ENCODE measurements at places on chromosomes 1 and 21.

GRCh38 chr21:34836103-34836932, 167.5 kb downstream of the CLIC6 start:
- no peak for DNase-seq

GRCh38 chr1:240104672-240105071, 13.0 kb downstream of the FMN2 start:
- no peak for DNase-seq

- DNase-seq = no peak
These were observed 643 bp downstream of the CFAP298 start for GRCh38 chr21:32611471-32611997.

GRCh38 chr21:25562660-25563059, 44.6 kb downstream of the MRPL39 start:
- no peak for DNase-seq

DNA sequence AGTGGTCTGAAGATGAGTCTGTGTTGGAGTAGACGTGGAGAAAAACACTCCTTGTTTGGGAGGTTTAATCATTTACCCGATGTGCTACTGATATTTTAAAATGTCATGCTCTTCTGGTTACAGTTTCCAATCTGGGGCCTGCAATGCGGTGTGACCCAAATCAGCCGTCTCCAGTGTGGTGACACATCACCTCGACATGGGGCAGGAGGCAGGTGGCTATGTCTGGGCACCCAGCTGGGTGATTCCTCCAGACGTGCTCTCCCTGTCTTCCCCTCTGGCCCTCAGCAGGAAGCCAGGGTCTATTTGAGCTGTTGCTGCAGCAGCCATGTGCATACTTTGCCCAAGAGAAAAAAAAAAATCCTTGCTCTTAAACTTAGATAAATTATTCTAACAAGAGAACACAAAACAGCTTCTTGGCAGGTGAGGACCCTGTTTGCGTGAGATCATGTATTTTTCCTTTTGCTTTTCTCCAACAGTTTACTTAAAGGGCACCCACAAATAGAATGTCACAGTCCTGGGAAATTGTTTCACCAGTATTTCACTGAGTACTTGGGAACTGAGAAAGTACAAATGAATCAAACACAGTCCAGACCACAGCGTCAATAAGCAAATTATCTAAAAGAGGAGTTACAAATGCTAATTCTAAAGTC, 38.9 kb upstream of the MAP10 start:
- no peak for DNase-seq

GRCh38 chr1:51941528-51941927, 49.0 kb downstream of the RAB3B start:
- no peak for DNase-seq

GRCh38 chr1:38815903-38816627, 43.5 kb downstream of the RRAGC start:
- DNase-seq = no peak

GRCh38 chr1:223665592-223666312, at the start of gene CAPN8:
CAPN8 (minus strand) TSS chr1:223665701; CDS start chr1:223665646, 55 bp downstream.
- no peak for DNase-seq

DNA sequence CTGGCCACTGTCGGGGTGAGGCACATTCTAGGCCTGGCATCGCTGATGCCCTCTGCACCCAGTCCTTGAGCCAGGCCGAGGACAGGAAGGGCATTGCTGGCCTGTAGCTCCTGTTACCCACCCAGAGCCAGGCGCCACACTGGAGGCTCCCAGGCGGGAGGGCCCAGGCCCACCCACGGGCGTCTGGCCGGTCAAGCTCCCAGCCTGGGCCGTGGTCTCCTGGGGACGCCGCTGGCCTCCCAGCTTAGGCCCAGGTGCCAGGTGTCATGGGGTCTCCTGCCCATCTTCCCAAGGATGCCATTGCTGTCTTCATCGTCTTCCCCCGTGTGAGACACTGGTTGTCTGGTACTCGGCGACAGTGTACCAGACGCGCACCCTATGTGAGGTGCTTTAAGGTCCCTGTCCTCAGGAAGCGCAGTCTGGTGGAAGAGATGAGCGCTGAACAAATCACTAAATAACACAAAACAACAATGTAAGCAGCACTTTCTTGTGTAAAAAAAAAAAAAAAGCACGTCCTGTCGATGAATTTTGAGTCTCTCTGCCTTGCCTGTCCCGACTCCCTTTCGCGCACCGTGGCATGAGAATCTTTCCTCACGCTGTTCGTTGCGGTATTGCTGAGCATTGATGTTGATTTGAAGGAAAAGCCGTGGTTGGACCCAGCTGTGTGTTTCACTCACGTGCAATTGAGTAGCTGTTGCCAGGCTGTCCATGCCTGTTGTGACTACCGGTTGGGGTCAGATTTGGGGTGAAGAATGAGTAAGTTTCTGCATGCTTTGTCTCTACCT, 27.0 kb upstream of the TRAPPC10 start:
- no peak for DNase-seq

DNA sequence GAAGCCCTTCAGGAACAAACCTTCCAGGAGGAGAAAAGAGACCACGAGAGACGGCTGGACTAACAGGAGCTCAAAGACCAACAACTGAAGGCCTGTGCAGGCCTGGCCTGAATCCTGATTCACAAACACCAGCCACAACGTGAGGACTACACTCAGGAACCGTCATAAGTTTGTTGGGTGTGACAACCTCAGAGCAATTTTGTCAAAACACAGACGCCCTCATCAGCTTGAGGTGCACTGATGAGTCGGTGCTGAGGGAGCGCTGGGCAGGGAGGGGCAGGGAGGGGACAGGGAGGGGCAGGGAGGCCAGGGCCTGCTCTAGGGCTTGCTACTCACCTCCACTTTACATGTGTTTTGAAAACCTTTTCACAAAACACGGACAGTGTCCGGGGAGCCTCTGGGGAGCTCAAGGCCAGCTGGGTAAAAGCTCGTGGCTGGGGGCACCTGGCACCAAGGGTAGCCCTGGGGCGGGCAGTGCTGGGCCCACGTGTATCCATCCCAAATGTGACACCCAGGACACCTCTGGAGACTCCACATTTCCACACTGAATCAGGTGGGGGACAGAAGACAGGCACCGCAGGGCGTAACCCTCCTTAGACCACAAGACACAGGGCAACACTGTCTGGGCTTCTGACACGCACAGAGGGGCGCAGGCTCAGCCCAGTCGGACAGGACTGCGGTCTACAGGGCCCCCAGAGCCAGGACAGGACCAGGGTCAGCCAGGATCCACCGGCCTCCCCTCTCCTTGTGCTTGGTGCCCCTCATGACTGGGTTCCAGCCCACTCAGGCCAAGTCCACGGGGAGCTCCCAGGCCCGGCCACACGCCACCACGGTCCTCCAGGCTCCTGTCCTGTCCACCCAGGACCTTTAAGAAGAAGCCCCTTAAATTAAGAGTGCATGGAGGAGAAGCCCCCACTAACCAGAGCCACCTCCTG, 16.5 kb downstream of the LSS start:
- DNase-seq = no peak

- DNase-seq = no peak
These were observed 107.3 kb upstream of the ST6GALNAC5 start for GRCh38 chr1:76759950-76760349.

- no peak for DNase-seq
These were observed 1.7 kb downstream of the PTPRU start for GRCh38 chr1:29237852-29238619.

GRCh38 chr21:43692949-43693348, 26.0 kb upstream of the PDXK start:
- no peak for DNase-seq

GRCh38 chr1:207284209-207284897, 37.1 kb upstream of the CD55 start:
- DNase-seq = no peak

GRCh38 chr1:22491995-22492715, 40.5 kb downstream of the ZBTB40 start:
- DNase-seq = no peak

DNA sequence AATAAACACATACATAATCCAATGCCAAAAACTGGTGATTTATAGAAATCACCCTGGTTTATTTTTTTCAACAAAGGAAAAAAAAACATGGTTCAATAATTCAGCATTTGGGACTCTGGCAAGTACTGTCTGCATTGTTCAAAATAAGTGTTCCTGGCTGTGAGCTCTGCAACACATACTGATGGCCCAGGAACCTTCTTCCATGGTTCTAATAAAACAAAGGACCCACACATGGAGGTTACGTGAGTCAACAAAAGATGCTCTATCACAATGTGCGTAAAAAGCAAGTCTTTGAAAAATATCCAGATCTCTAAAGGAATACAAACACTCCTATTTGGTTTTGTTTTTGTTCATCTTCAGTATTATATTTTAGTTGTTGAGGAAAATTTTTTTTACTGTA, 37.9 kb upstream of the C1orf198 start:
- DNase-seq = no peak

- DNase-seq = no peak
These were observed 1.2 kb downstream of the SARS1 start for GRCh38 chr1:109214695-109215623.

- DNase-seq = no peak
These were observed 16.6 kb upstream of the DR1 start for GRCh38 chr1:93328809-93329760.

GRCh38 chr1:61253059-61253735, 170.8 kb downstream of the NFIA start:
- DNase-seq = no peak

DNA sequence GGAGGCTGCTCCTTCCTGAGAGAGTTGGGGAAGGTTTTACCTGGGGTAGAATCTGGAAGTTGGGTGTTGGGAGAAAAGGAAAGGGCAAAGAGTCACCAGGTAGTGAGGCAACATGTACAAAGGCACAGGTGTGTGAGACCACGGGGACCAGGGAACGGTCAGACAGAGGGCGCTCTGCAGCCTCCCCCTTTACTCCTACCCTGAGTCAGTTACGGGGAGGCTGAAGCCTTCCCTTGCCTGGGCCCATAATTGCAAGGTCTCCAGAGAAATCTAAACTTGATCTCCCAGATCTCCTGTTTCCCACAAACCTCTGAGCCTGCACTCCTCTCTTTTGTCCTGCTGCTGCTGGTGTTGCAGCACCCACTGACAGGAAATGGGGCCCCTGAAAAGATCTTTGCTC, 22.0 kb downstream of the CCN1 start:
- DNase-seq = no peak

DNA sequence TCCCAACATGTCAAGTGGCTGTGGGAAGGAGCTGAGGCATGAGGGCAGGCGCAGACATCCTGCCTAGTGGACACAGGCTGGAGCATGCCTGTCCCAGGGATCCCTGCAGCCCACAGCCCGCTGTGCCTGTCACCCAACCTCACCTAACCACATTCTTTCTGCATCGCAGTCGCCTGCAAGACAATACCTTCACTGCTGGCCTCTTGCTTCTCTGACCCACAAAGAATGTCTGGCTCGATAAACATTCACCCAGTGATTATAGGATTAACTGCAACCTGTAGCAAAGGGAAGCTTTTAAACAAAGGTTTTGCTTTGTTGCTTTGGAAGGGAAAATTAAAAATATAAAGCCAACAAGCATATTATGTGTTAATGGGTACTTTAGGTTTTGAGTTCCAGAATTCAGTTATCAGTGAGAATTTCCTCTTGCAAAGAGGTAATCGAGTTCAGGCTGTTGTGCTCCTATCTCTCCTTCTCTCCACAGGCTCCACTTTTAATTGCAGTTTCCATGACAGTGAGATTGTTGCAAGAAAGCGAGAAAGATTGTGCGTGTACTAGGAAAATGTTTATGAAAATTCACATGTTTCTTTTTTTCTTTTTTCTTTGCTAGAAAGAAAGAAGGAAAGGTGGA, 40.0 kb upstream of the ZNF648 start:
- DNase-seq = peak; percentile 93

DNA sequence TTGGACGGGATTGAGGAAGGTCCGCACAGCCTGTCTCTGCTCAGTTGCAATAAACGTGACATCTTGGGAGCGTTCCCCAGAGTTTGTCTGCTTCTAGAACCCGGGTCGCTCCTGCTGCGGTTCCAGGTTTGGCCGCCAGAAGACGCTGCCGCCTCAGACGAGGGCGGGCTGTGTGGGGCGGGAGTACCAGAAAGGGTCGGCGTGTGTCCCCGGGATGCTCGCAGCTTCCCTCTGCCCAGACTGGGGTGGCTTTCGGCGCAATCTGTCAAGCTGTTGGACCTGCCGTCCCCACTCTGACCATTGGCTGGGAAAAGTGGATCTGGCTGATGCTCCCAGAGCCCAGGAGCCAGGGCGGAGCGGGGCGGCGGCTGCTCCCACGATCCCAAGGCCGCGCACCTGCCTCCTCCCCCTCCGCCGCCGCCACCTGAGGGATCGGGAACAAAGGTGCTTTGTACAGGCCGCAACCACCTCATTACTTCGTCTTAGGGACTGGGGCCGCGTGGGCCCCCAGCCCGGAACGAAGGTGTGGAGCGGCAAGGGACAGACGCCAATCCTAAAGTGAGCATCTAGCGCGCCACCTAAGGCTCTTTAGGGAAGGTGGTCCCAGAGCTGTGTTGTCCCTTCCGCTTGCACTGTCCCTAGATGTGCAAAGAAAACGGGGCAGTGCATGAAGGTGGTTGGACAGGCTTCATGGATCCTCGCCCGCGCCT, 683 bp upstream of the EFNA4 start:
- DNase-seq = no peak

- DNase-seq = no peak
These were observed 48.5 kb downstream of the EVI5 start for GRCh38 chr1:92736395-92736794.

DNA sequence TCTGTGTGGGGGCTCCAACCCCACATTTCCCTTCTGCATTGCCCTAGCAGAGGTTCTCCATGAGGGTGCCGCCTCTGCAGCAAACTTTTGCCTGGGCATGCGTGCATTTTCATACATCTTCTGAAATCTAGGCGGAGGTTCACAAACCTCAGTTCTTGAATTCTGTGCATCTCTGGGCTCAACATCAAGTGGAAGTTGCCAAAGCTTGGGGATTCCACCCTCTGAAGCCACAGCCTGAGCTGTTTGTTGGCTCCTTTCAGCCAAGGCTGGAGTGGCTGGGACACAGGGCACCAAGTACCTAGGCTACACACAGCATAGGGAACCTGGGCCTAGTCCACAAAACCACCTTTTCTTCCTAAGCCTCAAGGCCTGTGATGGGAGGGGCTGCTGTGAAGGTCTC, 235.3 kb downstream of the PDE4B start:
- DNase-seq = no peak

DNA sequence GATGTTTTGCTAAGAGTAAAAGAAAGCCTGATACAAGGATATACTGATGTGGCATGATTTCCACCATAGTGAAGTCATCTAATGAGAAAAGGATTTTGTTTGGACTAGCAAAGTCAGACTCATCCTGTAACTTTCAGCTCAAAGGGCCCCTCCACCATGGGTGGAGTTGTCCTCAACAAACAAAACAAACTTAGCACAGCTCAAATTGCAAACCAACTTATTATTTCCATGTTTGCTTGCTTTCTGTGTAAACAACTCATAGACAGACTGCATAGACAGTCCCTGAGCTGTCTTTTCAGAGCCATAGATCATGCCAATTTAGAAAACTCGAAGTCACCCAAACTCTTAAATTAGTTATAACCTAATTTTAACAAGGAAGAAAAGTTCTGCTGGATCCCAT, 69.4 kb upstream of the VAV3 start:
- DNase-seq = no peak

GRCh38 chr1:158257888-158258287, 3.7 kb downstream of the CD1A start:
- DNase-seq = no peak

- DNase-seq = no peak
These were observed 186.2 kb downstream of the C1orf94 start for GRCh38 chr1:34362949-34363348.
